ENCODE measurements at places on chromosomes 12 and 14.

- peaks cover 7% of the 10 kb centered on the region for H3K27me3 ChIP-seq
- no peak overlapping the region for H3K27ac ChIP-seq
- DNase-seq = no peak
- no peaks in the 10 kb centered on the region for H3K36me3 ChIP-seq
These were observed 127.7 kb downstream of the SNAPC1 start for GRCh38 chr14:61889914-61890351.

GRCh38 chr14:104924421-104925213 is at the start of gene PLD4:
PLD4 (plus strand) TSS chr14:104924879; CDS start chr14:104927141, 2,262 bp downstream.
- H3K27ac ChIP-seq = no peak within 1 kb of the TSS
- no peaks in the 10 kb centered on the region for H3K27me3 ChIP-seq
- H3K4me1 ChIP-seq = peaks cover 25% of the 10 kb centered on the region
- no peak for DNase-seq
- no peaks in the 10 kb centered on the region for H3K36me3 ChIP-seq
- no peak within 1 kb of the TSS for H3K4me3 ChIP-seq

DNA sequence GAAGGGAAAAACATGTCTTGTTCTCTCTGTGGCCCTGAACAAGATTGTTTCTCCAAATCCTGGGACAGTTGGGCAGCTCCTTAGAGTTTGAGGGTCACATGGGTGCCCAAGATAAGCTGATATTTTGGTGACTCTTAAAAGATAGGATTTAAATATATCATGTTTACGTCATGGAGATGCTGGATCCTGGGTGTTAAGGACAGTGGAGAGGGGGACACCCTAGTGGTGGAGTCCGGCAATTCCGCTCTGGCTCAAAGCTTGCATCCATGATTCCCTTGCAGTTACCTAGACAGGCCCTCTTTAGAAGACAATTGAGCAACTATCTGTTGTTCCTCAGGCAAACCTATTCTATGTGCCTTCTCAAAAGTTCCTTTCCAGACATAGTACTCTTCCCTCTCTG is 101.8 kb downstream of the CMKLR1 start:
- no peak overlapping the region for H3K4me3 ChIP-seq
- peaks cover 26% of the 10 kb centered on the region for H3K27me3 ChIP-seq
- no peak overlapping the region for H3K27ac ChIP-seq
- DNase-seq = no peak
- no peaks in the 10 kb centered on the region for H3K4me1 ChIP-seq
- H3K36me3 ChIP-seq = no peaks in the 10 kb centered on the region

DNA sequence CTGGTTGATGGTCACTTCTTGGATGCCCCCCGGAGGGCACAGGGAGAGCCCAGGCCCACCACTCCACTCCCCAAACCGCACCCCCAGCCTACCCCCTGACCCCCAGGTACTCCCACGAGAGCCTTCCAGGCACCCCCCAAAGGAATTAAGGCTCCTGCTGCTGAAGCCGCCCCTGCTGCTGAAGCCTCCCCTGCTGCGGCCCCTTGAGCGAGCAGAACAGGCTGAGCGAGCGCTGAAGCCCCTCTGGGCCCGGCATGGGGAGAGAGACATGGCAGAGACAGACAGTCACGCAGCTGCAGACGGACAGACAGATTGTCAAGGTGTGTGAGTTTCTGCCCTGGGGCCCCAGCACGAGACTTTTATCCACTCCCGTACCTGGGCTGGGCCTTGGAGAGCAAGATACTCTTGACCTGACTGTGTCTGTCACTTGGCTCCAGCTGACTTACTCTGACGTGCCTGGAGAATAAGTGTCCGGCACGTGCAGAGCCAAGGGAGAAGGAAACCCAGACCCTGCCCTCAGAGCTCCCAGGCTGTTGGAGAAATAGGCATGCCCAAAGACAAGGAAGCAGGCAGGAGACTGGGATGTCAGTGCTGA is at the start of gene KRT78:
TSS of gene KRT78 (minus strand) at position 334 of the 595 bp plus-strand sequence. CDS start at position 270, 64 bp downstream.
- peaks cover 77% of the 10 kb centered on the region for H3K27me3 ChIP-seq
- H3K4me1 ChIP-seq = peaks cover 2% of the 10 kb centered on the region
- no peak within 1 kb of the TSS for H3K4me3 ChIP-seq
- DNase-seq = no peak
- no peak within 1 kb of the TSS for H3K27ac ChIP-seq
- H3K36me3 ChIP-seq = no peaks in the 10 kb centered on the region

- no peak for DNase-seq
- no peaks in the 10 kb centered on the region for H3K36me3 ChIP-seq
- no peak overlapping the region for H3K27ac ChIP-seq
- no peak overlapping the region for H3K4me3 ChIP-seq
- peaks cover 2% of the 10 kb centered on the region for H3K27me3 ChIP-seq
These were observed 207.2 kb upstream of the SRRM4 start for GRCh38 chr12:118773956-118774723.

DNA sequence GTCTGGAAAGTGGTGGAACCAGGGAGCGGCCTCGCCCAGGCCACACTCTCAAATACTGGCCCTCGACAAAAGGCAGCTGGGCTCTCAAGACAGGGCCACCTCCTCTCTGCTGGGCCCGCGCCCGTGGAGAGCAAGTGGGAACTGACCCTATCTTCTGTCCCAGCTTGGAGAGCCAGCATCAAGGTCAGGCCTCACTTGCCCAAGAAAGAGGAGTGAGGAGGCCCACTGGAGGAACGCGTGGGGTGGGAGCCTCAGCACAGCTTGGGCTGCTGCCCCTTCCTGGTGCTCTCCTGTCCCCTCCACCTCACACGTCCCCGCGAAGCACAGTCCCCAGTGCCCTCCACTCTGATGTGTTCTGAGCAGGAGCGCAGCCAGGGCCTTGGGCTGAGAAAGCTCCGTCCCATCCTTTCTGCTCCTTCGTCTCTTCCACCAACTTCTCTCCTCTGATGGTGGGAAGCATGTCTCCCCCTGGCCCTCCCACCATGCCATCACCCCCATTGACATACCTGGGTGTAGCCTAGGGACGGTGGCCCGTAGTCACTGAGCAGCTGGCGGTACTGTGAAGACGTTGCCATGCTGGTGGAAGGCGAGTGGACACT is 4.9 kb downstream of the CDK2AP1 start:
- no peak overlapping the region for H3K27ac ChIP-seq
- peaks cover 26% of the 10 kb centered on the region for H3K4me1 ChIP-seq
- H3K36me3 ChIP-seq = peaks cover 70% of the 10 kb centered on the region
- no peak for DNase-seq
- H3K4me3 ChIP-seq = no peak overlapping the region

DNA sequence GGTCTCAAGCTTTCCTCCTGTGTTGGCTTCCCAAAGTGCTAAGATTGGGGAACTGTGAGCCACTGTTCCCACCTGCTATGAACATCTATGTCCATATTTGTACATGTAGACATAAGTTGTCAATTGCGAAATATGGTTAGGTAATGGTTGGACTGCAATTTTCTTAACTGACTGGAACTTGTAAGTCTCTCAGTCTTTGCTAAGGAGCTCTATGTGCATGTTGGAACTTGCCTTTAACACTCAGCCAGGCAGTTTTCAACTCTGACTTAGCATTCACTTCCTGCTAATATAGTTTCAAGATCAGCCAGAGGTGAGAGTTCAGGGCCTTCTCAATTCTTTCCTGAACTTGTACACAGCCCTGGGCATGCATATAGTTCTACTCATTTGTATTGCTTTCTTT is 44.5 kb upstream of the EEA1 start:
- H3K36me3 ChIP-seq = no peaks in the 10 kb centered on the region
- H3K27ac ChIP-seq = no peak overlapping the region
- no peaks in the 10 kb centered on the region for H3K27me3 ChIP-seq

GRCh38 chr12:104964167-104964855 is 6.2 kb upstream of the SLC41A2 start:
- no peak overlapping the region for H3K27ac ChIP-seq
- peaks cover 3% of the 10 kb centered on the region for H3K27me3 ChIP-seq
- no peaks in the 10 kb centered on the region for H3K4me1 ChIP-seq
- no peak for DNase-seq
- no peaks in the 10 kb centered on the region for H3K36me3 ChIP-seq

- H3K4me1 ChIP-seq = peaks cover 14% of the 10 kb centered on the region
- no peak for DNase-seq
- no peak overlapping the region for H3K27ac ChIP-seq
- H3K4me3 ChIP-seq = no peak overlapping the region
- no peaks in the 10 kb centered on the region for H3K36me3 ChIP-seq
These were observed 7.0 kb downstream of the COL2A1 start for GRCh38 chr12:47997321-47997720.

DNA sequence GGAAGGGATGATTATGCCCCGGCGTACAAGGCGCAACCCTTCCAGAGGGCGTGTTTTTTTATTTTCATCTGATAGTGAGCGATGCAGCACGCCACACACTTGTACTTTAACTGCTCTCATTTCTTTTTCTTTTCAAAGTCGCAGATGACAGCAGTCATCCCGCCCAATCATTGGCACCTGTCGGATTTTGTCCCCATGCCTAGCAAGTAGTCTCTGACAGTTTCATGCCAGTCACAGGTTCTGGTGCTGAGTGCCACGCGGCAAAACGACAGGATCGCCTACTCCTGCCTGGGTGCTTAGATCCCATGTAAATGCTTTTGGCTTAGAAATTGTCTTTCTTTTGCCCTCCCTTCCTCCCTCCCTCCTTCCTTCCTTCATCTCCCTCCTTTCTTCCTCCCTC is 117.7 kb downstream of the GLT1D1 start:
- H3K27ac ChIP-seq = no peak overlapping the region
- no peaks in the 10 kb centered on the region for H3K36me3 ChIP-seq
- no peak overlapping the region for H3K4me3 ChIP-seq
- no peak for DNase-seq
- peaks cover 31% of the 10 kb centered on the region for H3K27me3 ChIP-seq
- H3K4me1 ChIP-seq = peaks cover 13% of the 10 kb centered on the region

- no peaks in the 10 kb centered on the region for H3K27me3 ChIP-seq
- DNase-seq = peak; percentile 51
- H3K36me3 ChIP-seq = no peaks in the 10 kb centered on the region
- H3K4me3 ChIP-seq = no peak overlapping the region
These were observed 58.1 kb upstream of the DIO2 start for GRCh38 chr14:80269353-80269925.

GRCh38 chr14:50031602-50032313 is 84.6 kb downstream of the VCPKMT start:
- H3K4me1 ChIP-seq = no peaks in the 10 kb centered on the region
- no peaks in the 10 kb centered on the region for H3K36me3 ChIP-seq
- no peak overlapping the region for H3K4me3 ChIP-seq
- H3K27ac ChIP-seq = peak overlapping the region; percentile 10

- H3K4me3 ChIP-seq = no peak overlapping the region
- no peak overlapping the region for H3K27ac ChIP-seq
- no peaks in the 10 kb centered on the region for H3K36me3 ChIP-seq
These were observed 72.3 kb downstream of the SLC4A8 start for GRCh38 chr12:51496895-51497294.

DNA sequence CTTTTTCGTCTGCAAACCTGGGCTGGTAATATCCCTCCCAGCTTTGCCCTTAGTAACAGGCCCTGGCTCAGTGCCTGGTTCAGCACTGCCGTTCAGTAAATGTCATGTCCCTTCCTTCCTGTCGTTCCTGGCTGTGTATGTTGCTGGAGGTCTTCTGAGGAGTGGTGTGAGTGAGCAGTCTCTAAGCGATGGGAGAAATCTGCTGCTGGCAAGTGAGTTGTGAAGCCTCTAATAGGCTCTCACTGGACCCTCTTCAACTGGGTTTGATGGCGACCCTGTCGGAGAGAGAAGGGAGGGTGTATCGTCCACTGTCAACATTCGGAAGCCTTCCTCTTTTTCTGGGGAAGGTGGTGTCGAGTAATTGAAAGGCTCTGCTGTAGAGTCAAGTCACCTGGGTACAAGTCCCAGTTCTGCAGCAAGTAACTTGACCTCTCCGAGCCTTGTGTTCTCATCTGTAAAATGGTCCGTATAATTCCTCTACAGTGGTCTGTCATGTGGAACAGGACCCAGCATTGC is 62.8 kb downstream of the HRK start:
- H3K36me3 ChIP-seq = no peaks in the 10 kb centered on the region
- peak; percentile 15 for DNase-seq
- peaks cover 8% of the 10 kb centered on the region for H3K4me1 ChIP-seq
- no peak overlapping the region for H3K27ac ChIP-seq

- peaks cover 8% of the 10 kb centered on the region for H3K4me1 ChIP-seq
- no peak for DNase-seq
- no peak overlapping the region for H3K4me3 ChIP-seq
- H3K36me3 ChIP-seq = no peaks in the 10 kb centered on the region
These were observed 27.0 kb upstream of the HIGD1C start for GRCh38 chr12:50925342-50925651.

- no peak overlapping the region for H3K27ac ChIP-seq
- DNase-seq = no peak
- H3K4me1 ChIP-seq = peaks cover 5% of the 10 kb centered on the region
- H3K4me3 ChIP-seq = no peak overlapping the region
- H3K36me3 ChIP-seq = no peaks in the 10 kb centered on the region
These were observed 4.1 kb downstream of the BHLHE41 start for GRCh38 chr12:26120561-26121274.

- DNase-seq = peak; percentile 30
These were observed 4.6 kb downstream of the PKP2 start for GRCh38 chr12:32891956-32892355.

DNA sequence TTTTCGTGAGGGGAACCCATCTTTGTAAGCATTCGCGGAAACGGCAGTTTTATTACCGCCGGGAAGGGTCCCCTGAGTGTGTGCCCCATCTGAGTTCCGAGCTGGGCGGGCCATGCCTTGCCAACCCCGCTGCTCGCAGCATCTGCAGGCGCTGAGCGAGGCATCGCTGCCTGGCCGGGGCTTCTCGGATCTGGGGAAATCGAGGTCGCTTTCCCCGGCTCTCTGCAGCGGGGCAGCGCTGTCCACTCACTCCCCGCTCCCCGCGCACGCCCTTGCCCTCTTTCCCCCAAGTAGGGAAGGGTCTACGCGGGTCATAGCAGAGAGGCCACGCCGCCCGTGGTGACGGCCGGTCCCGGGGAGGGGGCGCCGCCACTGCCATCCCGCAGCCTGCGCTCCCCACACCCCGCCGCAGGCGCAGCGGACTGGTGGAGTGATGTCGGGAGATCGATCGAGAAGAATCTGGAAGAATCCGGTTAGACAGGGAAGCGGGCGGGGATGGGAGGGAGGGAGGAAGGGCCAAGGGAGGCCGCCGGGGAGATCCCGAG is 507 bp upstream of the FKBP4 start:
- DNase-seq = no peak
- H3K36me3 ChIP-seq = peaks cover 14% of the 10 kb centered on the region
- no peak overlapping the region for H3K27ac ChIP-seq
- peak overlapping the region; percentile 87 for H3K4me3 ChIP-seq

GRCh38 chr12:122988036-122988435 is 7.6 kb downstream of the ARL6IP4 start:
- no peaks in the 10 kb centered on the region for H3K27me3 ChIP-seq
- peaks cover 20% of the 10 kb centered on the region for H3K4me1 ChIP-seq
- peaks cover 64% of the 10 kb centered on the region for H3K36me3 ChIP-seq
- DNase-seq = no peak
- H3K27ac ChIP-seq = no peak overlapping the region

GRCh38 chr12:106871477-106871876 is 84.2 kb upstream of the TMEM263 start:
- H3K36me3 ChIP-seq = peaks cover 13% of the 10 kb centered on the region
- H3K4me3 ChIP-seq = no peak overlapping the region
- H3K27ac ChIP-seq = peak overlapping the region; percentile 10
- H3K27me3 ChIP-seq = no peaks in the 10 kb centered on the region

DNA sequence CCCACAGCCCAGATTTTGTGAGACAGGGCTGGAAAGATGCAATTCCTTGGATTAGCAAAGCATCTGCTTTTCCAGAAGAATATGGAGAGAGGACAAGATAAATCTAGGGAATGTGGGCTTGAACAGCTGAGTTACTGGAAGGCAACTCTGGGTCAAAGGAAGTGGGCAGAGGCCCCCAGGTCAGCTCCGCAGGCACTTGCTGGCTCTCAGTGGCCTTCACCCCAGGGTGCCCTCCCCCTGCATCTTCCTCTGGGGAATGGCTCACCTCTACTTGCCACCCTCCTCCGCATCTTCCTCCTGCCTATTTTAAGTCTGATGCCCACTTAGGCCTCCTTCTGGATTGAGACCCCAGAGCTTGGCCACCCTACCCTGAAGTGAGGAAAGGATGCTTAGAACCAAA is 10.5 kb upstream of the PNMA1 start:
- H3K27me3 ChIP-seq = no peaks in the 10 kb centered on the region
- peaks cover 71% of the 10 kb centered on the region for H3K36me3 ChIP-seq
- peaks cover 49% of the 10 kb centered on the region for H3K4me1 ChIP-seq
- peak overlapping the region; percentile 97 for H3K27ac ChIP-seq
- DNase-seq = no peak
